ENCODE measurements at places on chromosomes 2 and 18. TPM values are rescaled to one million over a fixed set of nuclear protein-coding genes. Genes with fewer than 3 reads are reported as not detected.

RND3 gene
- 45.9 TPM for total RNA-seq

ANKRD39 gene
- 21.9 TPM for total RNA-seq

LRP2 gene
- 0.01 TPM for total RNA-seq

GPR45 gene
- total RNA-seq, result not detected

TMEM200C gene
- total RNA-seq, result not detected
